ENCODE measurements at places on chromosomes 7 and 10.

DNA sequence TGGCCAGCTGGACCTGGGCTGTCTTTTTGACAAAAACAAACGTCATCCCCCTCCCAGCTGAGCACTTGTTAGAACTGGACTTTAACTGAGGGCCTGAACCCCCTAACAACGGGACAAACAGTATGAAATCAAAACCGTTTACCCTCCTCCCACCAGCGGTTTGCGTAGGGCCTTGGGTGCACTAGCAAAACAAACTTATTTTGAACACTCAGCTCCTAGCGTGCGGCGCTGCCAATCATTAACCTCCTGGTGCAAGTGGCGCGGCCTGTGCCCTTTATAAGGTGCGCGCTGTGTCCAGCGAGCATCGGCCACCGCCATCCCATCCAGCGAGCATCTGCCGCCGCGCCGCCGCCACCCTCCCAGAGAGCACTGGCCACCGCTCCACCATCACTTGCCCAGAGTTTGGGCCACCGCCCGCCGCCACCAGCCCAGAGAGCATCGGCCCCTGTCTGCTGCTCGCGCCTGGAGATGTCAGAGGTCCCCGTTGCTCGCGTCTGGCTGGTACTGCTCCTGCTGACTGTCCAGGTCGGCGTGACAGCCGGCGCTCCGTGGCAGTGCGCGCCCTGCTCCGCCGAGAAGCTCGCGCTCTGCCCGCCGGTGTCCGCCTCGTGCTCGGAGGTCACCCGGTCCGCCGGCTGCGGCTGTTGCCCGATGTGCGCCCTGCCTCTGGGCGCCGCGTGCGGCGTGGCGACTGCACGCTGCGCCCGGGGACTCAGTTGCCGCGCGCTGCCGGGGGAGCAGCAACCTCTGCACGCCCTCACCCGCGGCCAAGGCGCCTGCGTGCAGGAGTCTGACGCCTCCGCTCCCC, at the start of gene IGFBP1:
Gene IGFBP1 (plus strand): TSS at position 304 of the 808 bp plus-strand sequence. CDS start 165 bp downstream, at position 469.
- no peak for DNase-seq

GRCh38 chr7:22427104-22427503, 70.2 kb upstream of the RAPGEF5 start:
- no peak for DNase-seq

DNA sequence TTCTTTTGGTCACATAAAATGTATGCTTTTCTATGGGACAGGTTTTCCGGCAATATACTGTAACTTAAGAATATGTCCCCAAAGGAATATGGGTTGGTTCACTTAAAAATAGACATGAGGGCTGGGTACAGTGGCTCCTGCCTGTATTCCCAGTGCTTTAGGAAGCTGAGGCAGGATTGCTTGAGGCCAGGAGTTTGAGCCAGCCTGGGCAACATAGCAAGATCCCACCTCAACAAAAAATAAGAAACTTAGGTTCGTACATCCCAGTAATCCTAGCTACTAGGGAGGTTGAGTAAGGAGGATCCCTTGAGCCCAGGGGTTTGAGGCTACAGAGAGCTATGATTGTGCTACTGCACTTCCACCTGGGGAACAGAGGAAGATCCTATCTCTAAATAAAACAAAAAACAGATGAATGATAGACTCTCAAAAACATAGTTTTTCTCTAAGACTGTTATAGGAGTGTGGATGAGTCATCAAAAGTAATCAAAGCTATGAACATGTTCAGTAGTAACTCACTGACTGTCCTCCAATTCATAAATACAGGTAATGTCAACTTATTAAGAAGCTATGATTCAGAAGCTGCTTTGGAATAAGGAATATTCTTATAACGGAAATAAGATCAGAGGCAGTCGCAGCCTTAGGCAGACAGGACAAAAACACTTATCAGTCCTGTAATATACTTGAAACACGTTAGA, 2.6 kb upstream of the SEC31B start:
- DNase-seq, result no peak

GRCh38 chr7:112193915-112194502, 12.2 kb downstream of the DOCK4 start:
- no peak for DNase-seq

DNA sequence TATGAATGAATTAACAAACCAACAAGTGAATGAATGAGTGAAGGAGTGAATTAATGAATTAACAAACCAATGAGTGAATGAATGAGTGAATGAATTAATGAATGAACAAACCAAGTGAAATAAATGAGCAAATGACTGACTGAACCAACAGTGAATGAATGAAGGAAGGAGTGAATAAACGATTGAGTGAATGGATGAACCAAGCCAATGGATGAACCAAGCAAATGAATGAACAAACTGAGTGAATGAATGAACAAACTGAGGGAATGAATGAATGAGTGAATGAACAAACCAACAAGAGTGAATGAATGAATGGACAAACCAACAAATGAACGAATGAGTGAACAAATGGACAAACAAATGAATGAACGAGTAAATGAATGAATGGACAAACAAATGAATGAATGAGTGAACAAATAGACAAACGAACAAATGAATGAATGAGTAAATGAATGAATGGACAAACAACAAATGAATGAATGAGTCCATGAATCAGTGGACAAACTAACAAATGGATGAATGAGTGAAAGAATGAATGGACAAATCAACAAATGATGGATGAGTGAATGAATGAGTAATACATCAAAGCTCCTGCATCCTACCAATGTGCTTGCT, 69.5 kb downstream of the NPTX2 start:
- DNase-seq, result no peak
